Osteocyte (in vitro differentiated cells): ENCODE measurements at places on chromosomes 13 and 19.

- DNase-seq, result no peak
These were observed 927 bp upstream of the TSHZ3 start for GRCh38 chr19:31350033-31350692.

GRCh38 chr13:28373810-28374209 is 121.1 kb downstream of the FLT1 start:
- DNase-seq, result no peak

GRCh38 chr13:52810011-52810410 is 38.4 kb downstream of the PCDH8 start:
- no peak for DNase-seq

GRCh38 chr13:99956473-99957349 is 14.9 kb downstream of the ZIC5 start:
- no peak for DNase-seq

- no peak for DNase-seq
These were observed 500.5 kb upstream of the SPRY2 start for GRCh38 chr13:80841414-80841813.

DNA sequence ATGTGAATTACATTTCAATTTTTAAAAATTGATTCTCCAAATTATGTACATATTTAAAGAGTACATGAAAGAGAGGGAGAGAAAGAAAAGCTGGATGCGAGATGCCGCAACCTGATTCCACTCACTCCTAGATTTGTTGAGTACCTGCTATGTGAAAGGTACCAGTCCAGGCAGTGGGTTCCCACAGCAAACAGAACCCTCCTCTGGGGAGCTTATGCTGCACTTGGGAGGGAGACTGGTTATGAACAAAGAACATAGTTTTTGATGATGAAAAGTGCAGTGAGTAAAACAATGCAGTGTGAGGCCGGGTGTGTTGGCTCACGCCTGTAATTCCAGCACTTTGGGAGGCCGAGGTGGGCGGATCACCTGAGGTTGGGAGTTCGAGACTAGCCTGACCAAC is 43.4 kb downstream of the ACTN4 start:
- DNase-seq, result no peak

DNA sequence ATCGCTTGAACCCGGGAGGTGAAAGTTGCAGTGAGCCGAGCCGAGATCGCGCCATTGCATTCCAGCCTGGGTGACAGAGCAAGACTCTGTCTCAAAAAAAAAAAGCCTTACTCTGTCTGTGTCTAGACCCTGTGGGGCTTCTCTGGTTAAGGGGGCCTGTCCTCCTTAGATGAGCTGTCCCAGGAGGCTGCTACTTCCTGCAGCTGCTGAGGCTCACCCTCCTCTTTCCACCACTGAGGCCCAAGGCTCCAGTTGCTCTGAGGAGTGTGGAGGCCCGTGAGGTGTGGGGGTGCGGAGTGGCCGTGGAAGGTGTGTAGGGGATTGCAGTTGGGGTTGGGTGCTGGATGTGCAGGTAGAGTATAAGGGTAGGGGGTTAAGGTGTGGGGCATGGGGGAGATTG is 22.1 kb upstream of the RASA3 start:
- no peak for DNase-seq

DNA sequence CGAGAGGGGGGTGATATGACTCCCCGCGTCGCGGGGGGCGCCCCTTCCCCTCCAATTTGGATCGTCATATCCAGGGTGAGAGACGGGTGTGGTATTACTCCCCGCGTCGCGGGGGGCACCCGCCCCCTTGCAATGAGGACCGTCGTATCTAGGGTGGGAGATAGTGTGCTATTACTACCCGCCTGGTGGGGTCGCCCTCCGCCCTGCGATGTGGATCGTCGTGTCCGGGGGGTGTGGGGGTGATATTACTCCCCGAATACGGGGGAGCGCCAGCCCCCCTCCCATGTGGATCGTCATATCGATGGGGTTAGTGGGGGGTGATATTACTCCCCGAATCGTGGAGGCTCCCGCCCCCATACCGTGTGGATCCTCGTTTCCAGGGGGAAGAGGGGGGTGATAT is 29.2 kb upstream of the RGCC start:
- DNase-seq, result peak; percentile 79

DNA sequence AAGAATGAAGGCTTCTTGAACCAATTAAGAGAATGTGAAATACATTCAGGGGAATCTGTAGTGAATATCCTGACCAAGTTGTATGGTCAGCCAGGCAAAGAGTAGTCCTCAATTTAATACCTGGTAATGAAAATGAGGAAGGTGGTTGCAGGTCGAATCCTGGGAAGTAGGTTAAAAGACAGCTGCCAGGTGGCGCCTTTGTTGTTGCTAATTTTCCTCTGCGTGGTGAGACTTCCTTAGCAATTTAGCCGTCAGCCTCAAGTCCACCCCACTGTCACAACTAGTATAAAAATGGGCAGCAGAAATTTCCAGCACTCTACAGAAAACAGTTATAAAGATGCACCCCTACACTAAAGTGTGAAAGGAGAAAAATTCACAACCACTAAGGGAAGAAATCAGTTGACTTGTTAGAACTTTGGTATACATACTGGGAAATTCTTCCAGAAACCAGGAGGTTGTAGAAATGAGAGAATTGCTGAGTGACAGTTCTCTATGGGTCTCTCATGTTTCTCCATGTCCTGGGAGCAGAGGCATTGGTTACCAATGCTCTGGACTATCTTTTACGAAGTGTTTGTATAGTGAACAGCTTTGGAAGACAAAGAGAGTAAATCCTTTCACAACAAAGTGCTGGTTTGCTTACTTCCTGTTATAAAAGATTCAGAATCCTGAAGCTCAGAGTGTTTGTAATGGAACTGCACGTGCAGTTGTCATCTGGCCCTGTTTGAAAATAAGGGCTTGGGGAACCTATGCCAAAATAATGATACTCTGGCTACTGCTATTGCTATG is 235.9 kb downstream of the NHLRC3 start:
- DNase-seq, result no peak
